ENCODE measurements at places on chromosomes 16 and 17. TPM values are rescaled to one million over a fixed set of nuclear protein-coding genes. Genes with fewer than 3 reads are reported as not detected.

The SLC16A5 gene
- 12.7 TPM for total RNA-seq

The DNAJA2 gene
- total RNA-seq, result 94.2 TPM

The MT1F gene
- total RNA-seq, result 1.3 TPM

The EXOC3L1 gene
- total RNA-seq, result 3.0 TPM

The CRHR1 gene
- total RNA-seq, result not detected

The MFSD6L gene
- total RNA-seq, result not detected

The DHODH gene
- 55.7 TPM for total RNA-seq

DNA sequence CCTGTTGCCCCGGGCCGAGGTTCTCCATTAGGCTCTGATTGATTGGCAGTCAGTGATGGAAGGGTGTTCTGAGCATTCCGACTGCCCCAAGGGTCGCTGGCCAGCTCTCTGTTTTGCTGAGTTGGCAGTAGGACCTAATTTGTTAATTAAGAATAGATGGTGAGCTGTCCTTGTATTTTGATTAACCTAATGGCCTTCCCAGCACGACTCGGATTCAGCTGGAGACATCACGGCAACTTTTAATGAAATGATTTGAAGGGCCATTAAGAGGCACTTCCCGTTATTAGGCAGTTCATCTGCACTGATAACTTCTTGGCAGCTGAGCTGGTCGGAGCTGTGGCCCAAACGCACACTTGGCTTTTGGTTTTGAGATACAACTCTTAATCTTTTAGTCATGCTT lies 74.2 kb downstream of the HAPSTR1 start:
- no peak for DNase-seq

DNA sequence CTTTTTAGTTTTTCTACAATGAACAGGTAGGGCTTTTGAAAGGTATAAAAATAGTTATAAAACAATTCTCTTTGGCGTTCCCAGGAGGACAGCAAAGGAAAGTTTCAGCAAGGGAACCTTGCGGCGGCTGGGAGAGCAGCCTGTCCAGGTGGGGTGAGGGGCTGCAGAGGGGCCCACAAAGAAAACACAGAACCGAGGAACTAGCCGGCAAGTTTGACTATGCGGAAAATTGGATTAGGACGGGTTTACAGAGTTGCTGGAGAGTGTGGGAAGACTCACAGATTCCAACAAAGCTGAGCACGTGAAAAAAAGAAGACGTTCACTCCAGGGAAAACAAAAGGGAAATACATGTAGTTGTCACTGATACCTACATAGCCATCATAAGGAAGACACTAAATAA lies 40.2 kb upstream of the METTL16 start:
- no peak for DNase-seq

GRCh38 chr17:78817123-78817522 lies 23.5 kb downstream of the USP36 start:
- no peak for DNase-seq

GRCh38 chr17:17229416-17230384 lies 7.3 kb downstream of the FLCN start:
- no peak for DNase-seq

GRCh38 chr17:74156878-74157277 lies 46.6 kb upstream of the RPL38 start:
- no peak for DNase-seq

DNA sequence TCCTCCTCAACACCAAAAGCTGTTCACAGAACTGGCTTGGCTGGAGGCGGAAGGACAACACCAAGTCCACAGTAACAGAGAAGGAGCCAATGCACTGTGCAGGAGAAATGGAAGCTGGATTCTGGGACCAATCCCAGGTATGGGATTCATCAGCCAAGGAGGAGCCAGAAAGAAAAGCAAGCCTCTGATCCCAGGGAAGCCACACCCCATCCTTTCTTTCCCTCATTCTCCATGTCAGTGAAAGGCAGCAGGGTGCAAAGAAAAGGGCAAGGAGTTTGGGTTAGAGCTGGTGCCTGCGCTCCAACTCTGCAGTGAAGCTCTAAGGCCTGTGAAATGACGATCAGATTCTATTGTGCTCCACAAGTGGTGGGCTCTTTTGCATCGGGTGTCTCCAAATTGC lies 11.0 kb downstream of the DCAKD start:
- no peak for DNase-seq

GRCh38 chr17:50855708-50856330 lies 10.3 kb downstream of the TOB1 start:
- DNase-seq, result no peak

GRCh38 chr16:12314653-12315185 lies 338.2 kb downstream of the SNX29 start:
- DNase-seq, result no peak

- DNase-seq, result no peak
Observed at GRCh38 chr17:76199469-76199868, 40.8 kb downstream of the RNF157 start.

GRCh38 chr17:38897671-38898290 lies 27.6 kb upstream of the LASP1NB start:
- DNase-seq, result no peak
